ENCODE measurements at places on chromosomes 7 and 10.

DNA sequence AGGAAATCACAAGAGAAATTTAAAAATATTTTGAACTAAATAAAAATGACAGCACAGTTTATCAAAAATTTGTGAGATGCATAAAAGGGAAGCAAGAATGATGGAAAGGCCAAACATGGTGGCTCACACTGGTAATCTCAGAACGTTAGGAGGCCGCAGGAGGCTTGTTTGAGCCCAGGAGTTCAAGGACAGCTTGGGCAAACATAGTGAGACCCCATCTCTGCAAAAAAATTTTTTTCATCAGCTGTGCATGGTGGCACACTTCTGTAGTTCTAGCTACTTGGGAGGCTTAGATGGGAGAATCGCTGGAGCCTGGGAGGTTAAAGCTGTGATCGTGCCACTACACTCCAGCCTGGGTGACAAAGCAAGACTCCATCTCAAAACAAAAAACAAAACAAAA lies 54.5 kb upstream of the PTPRN2 start:
- DNase-seq = no peak

DNA sequence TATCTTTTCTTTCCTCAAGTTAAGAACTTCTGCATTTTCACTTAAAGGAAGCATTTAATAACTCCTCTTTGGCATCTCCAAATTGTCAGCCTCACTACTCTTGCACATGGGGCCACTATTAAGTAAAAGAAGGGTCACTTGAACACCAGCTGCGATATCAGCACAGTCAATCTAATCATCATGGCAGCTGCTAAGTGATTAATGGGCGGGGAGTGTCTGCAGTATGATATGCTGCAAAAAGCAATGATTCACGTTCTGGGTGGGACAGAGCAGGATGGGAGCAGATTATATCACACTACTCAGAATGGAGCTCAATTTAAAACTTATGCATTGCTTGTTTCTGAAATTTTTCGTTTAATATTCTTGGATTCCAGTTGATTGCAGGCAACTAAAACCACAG lies 447.4 kb upstream of the PFKP start:
- no peak for DNase-seq

- no peak for DNase-seq
These were observed at the start of gene AKR1C3 for GRCh38 chr10:5094265-5095205. Gene AKR1C3, plus strand, starts transcription at chr10:5094414. Its CDS starts 31 bp downstream, at chr10:5094445.

- DNase-seq = peak; percentile 58
These were observed 95.5 kb downstream of the MAP3K8 start for GRCh38 chr10:30529373-30529998.

GRCh38 chr10:18625886-18626285 lies 25.5 kb downstream of the NSUN6 start:
- no peak for DNase-seq

GRCh38 chr7:69963393-69963792 lies 365.1 kb downstream of the AUTS2 start:
- DNase-seq = no peak

DNA sequence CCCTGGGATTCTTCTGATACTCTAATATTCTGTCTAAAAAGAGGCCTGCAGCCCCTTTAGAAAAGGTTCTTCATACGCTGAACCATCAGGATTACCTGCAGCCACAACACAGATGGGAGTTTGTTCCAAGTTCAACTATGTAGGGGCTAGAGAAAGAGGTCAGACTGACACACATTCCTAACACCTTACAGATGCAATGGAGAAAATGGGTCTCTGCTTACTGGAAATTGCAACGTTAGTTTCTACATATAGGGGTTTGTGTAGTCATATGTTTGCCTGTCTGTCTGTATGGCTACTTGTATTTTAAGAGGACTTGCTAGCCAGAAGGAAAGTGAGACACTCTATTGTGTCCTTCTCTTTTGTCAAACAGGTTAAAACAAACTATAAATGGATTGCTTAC lies 618.5 kb downstream of the INHBA start:
- DNase-seq = no peak

- DNase-seq = no peak
These were observed 1262.0 kb downstream of the TYW1 start for GRCh38 chr7:68258609-68259008.

DNA sequence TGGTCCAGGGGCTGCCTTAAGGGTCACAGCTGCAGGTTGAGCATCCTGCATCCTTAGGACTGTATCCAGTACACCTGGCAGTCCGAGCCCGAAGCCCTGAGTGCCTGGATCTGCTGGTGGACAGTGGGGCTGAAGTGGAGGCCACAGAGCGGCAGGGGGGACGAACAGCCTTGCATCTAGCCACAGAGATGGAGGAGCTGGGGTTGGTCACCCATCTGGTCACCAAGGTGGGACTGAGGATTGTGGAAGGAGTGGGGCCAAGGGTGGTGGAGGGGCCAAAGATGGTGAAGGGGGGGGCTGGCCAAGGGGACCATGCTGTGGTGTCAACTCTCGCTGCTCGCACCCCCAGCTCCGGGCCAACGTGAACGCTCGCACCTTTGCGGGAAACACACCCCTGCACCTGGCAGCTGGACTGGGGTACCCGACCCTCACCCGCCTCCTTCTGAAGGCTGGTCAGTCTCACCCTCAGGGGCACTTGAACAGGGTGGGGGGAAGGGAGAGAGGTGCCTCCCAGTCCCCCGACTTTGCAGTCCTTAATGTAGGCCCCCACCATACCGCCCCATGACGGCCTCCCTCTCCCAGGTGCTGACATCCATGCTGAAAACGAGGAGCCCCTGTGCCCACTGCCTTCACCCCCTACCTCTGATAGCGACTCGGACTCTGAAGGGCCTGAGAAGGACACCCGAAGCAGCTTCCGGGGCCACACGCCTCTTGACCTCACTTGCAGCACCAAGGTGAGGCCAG lies 5.3 kb downstream of the NFKB2 start:
- no peak for DNase-seq

GRCh38 chr10:43028143-43028542 lies 48.7 kb upstream of the RET start:
- no peak for DNase-seq
